Activated CD4-positive, alpha-beta memory T cell treated with anti-CD3 and anti-CD28 coated beads, Interleukin-2, amount 10 ng/mL, durations not matched to agents 7 days and 5 days (primary cell): ENCODE measurements at places on chromosomes 3 and 15. TPM values are rescaled to one million over a fixed set of nuclear protein-coding genes. Genes with fewer than 3 reads are reported as not detected.

Gene GJD2
- not detected for total RNA-seq

Gene RBM6
- 88.0 TPM for total RNA-seq

Gene KCNMB2
- not detected for total RNA-seq

Gene NPAP1
- total RNA-seq = not detected

Gene RFT1
- 27.6 TPM for total RNA-seq

DNA sequence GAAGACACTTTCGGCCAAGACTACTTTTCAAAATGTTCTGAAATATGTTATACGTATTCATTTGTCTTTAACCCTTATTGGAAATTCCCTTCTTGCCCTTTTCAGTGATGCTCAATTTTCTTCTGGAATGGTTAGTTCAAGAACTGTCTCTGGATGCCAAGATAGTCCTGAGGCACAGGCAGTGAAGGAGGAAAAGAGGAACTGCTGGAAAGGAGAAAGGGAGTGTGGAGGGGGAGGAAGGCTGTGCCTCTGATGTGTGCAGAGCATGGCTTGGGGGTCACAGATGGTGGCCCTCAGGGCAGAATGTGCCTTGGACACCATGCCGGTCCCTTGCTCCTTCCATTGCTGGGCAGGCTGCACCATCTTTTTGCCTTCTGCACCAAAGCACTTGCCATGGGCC is 73.7 kb downstream of the CEP63 start:
- peaks cover 2% of the 10 kb centered on the region for H3K4me1 ChIP-seq
- no peak overlapping the region for H3K4me3 ChIP-seq
- H3K36me3 ChIP-seq = peaks cover 37% of the 10 kb centered on the region
- no peak overlapping the region for H3K27ac ChIP-seq
- H3K27me3 ChIP-seq = no peaks in the 10 kb centered on the region

DNA sequence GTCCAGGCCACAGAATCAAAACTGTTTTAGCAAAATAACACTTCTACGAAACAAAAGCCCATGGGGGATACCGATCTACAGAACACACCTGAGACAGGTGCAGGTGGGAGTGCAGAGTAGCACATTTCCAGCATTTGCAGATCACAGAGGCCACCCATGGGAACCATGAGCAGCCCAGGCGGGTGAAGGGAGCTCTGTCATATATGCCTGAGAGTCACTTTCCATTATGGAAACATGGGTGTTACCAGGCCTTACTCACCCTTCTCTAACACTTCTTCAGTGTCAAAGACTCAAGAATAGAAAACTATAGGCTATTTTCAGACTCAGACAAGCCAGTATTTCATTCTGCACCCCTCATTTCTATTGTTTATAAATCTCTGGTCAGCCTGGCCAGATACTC is 3.5 kb downstream of the PLA1A start:
- peak overlapping the region; percentile 20 for H3K27ac ChIP-seq
- H3K4me3 ChIP-seq = no peak overlapping the region
- H3K27me3 ChIP-seq = no peaks in the 10 kb centered on the region
- peaks cover 52% of the 10 kb centered on the region for H3K4me1 ChIP-seq
- no peak for DNase-seq

DNA sequence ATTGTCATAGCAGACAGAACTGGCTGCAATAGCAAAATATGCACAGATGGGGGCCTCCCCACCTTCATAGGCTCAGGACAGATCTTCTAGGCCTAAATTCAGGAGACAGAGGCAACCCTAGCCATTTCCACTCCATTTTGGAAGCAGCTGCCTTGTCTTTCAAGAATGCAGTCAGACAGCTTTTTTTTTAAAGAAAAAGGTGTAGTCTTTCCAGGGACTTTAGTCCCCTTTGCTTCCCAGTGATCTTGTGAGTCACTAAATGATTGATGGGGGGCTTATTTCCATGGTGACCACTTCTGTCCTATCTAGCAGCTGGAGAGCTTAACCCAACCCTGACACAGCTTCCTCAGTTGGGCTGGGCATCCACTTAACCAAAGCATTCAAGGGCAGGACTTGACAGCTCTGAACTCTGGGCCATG is 165.9 kb downstream of the TPRG1 start:
- DNase-seq = no peak
- H3K4me1 ChIP-seq = peaks cover 24% of the 10 kb centered on the region
- no peaks in the 10 kb centered on the region for H3K27me3 ChIP-seq
- peaks cover 24% of the 10 kb centered on the region for H3K36me3 ChIP-seq
- H3K4me3 ChIP-seq = no peak overlapping the region
- no peak overlapping the region for H3K27ac ChIP-seq

GRCh38 chr3:166104938-166105337 is 267.7 kb upstream of the BCHE start:
- no peaks in the 10 kb centered on the region for H3K36me3 ChIP-seq
- DNase-seq = no peak
- no peak overlapping the region for H3K4me3 ChIP-seq
- H3K4me1 ChIP-seq = no peaks in the 10 kb centered on the region
- no peak overlapping the region for H3K27ac ChIP-seq

DNA sequence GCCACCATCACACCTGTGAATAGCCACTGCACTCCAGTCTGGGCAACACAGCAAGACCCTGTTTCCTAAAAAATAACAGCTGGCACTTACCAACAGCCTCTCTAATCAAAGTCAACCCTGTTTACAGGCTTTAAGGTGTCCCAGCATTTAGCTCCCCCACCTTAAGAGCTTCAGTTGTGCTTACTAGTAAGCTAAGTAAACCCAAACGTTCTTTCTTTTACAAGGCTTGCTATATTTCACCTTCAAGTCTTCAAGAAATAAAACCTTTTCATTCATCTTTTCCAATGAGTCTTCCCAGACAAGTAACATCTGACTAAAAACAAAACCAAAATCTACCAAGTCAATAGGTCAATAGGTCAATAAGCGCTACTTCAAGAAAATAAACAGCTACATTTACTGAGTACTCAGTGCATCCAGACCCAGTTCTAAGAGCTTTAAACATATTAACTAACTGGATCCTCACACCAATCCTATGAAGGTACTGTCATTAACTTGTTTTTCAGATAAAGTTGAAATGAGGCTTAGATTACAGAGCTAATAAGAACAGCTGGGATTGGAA is 62.4 kb downstream of the PBRM1 start:
- no peak overlapping the region for H3K27ac ChIP-seq
- DNase-seq = no peak
- no peak overlapping the region for H3K4me3 ChIP-seq
- no peaks in the 10 kb centered on the region for H3K27me3 ChIP-seq
